Cerebellar nuclear complex (tissue), 1 donor: ENCODE measurements at places on chromosomes 7 and 10.

GRCh38 chr10:22366771-22367170 lies 21.5 kb downstream of the SPAG6 start:
- DNase-seq, result no peak

DNA sequence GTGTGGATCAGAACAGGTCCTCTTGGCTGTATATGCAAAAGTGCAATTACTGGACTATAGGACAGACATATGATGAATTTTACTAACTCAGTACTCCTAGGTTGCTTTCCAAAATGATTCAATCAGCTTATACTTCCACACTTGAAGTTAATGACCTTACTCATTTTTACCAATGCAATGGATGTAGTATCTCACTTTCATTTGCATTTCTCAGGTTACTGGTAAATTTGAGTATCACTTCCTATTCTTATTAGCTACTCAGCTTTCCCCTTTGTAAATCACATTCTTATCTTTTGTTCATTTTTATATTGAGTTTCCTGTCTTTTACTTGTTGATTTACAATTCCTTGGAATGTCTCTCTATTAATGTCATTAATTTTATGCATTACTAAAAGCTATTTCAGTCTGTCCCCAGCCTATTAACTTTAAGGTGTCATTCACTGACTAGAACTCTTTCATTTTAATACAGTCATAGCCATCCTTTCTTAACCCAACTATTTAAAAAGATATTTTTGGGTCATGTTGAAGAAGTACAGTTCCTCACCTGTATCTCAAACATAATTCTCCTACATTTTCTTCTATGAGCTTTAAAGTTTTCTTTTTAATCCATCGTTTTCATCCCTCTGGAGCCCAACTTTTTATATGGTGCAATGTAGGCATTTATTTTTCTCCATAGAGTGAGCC lies 88.6 kb downstream of the VIM start:
- DNase-seq, result no peak

- DNase-seq, result no peak
These were observed 908 bp downstream of the NOM1 start for GRCh38 chr7:156950381-156950858.

DNA sequence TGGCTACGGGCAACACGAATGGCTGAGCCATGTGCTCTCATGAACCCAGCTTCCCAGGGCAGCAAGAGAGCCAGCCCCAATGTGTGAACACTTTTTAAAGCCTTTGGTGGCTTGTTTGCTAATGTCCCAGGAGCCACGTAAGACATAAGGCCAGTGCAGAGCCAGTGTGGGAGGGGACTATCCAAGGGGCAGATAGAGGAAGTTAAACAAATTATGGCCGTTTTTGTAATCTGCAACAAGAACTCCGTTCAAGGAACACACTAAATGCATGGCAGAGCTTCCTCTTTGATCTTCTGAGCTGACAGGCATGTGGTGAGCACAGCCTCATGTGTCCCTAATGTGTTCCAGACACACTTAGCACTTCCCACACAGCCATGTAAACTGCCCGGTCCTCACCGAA lies 133.3 kb downstream of the TEX36 start:
- no peak for DNase-seq

DNA sequence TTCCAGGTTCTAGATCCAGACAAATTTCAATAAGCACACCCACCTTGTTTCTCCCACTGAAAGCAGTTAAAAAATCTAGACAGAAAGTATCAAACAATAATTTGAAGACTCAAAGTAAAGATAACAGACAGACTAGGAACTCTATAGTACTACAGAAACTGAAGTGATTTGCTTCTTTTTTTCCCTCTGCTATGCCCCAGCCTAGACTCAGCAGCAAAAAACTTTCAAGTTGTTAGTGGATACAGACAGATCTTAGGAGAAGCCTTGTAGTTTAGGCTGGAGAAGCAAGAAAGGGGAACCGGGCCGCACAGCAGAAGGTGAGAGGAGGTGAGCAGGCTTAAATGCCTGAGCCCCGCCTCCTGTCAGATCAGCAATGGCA lies 65.1 kb downstream of the IGF2BP3 start:
- no peak for DNase-seq

GRCh38 chr10:381805-382204 lies 246.6 kb downstream of the ZMYND11 start:
- DNase-seq, result no peak

- DNase-seq, result no peak
These were observed 150.8 kb downstream of the PFKFB3 start for GRCh38 chr10:6353526-6353925.

- DNase-seq, result no peak
These were observed 444.2 kb upstream of the C7orf33 start for GRCh38 chr7:148146346-148146745.
